ENCODE measurements at places on chromosomes 11 and 22. TPM values are rescaled to one million over a fixed set of nuclear protein-coding genes. Genes with fewer than 3 reads are reported as not detected.

GRCh38 chr11:11558396-11558795 lies 63.4 kb downstream of the GALNT18 start:
- DNase-seq = no peak

- DNase-seq = no peak
Observed at GRCh38 chr11:20160425-20161229, at the start of gene DBX1. TSS of gene DBX1 (minus strand) at chr11:20160475. CDS start at chr11:20160324, 151 bp downstream.

DNA sequence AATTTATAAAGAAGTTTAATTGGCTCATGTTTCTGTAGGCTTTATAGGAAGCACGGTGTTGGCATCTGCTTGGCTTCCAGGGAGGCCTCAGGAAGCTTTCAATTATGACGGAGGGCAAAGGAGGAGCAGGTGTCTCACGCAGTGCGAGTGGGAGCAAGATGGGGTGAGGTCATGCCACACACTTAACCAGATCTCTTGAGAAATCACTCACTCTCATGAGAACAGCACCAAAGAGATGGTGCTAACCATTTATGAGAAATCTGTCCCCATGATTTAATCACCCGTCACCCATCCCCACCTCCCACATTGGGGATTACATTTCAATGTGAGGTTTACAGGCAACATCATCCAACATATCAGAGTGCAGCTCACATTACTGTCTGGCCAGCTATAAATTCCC lies 103.5 kb downstream of the ARHGAP8 start:
- no peak for DNase-seq

The OR10V1 gene
- not detected for total RNA-seq

DNA sequence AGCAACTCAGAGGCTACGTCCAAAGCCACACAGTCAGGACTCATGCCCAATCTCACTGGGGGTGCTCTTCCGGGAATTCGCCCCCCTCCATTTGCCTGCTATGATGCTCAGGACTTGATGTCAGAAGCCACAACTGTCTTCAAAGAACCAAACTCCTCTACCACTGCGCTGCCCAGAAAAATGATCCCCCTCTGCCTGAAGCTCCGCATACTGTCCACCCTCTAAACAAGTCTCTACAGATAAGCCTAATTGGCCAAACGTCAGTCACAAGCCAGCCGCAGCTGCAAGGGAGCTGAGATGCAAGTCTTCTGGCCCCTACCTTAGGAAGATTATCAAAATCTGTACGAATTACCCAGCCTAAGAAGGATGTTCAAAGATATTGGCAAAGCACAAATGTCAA lies 294.6 kb downstream of the BUD13 start:
- no peak for DNase-seq

DNA sequence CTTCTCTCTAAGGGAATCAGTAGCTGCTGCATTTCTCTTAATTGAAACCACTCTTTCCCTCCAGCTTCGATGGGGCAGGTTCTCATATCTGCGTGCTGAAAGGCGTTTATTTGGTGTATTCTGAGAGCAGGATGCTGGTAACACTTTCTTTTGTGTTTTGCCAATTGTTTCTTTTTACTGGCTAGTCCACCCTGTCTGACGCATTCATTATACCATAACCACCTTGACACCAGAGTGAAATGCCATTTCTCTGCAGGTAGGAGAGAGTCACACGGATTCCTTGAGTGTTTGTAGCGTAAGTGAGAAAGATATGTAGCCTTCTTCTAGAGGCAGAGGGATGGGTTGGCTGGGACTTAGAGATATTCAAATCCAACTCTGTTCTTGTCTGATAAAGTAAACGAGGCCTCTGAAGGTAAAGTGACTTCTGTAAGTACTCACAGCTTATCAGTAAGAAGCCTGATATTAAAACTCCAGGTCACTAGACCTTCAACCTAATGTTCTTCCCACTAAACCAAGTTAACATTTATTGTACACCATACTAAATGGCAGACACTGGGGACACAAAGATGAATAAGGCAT lies 21.4 kb downstream of the CD44 start:
- peak; percentile 39 for DNase-seq

The MAPK8IP2 gene
- 0.11 TPM for total RNA-seq

DNA sequence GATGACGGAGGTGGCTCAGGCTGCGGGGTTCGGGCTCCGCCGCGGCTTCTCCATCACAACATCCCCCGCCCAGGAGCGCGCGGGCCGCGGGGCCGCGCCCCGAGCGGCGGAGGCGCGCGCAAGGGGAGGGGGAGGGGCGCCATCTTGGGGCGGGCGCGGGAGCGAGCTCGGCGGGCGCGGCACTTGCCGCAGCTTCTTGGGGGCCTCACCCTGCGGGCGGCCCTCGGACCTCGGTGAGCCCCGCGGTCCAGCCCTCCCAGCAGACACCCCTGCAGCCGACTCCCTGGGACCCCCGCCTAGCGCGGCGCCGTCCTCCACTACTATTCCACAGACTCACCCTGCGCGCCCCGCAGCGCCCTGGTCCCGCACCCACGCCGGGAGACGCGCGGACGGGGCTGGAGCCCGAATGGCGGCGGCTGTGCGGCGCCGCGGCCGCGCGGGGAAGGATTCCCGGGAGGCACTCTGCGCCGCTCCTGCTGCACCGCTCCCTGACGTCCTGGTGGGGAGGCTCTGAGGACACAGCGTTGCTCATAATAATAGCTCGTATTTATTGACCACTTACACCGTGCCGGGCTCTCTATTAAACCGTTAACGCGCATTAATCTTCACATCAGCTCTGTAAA lies at the start of gene APBB1:
Gene APBB1, minus strand, starts transcription at position 86 of the 623 bp plus-strand sequence. CDS start 7,747 bp downstream, outside the sequence.
- peak; percentile 69 for DNase-seq

DNA sequence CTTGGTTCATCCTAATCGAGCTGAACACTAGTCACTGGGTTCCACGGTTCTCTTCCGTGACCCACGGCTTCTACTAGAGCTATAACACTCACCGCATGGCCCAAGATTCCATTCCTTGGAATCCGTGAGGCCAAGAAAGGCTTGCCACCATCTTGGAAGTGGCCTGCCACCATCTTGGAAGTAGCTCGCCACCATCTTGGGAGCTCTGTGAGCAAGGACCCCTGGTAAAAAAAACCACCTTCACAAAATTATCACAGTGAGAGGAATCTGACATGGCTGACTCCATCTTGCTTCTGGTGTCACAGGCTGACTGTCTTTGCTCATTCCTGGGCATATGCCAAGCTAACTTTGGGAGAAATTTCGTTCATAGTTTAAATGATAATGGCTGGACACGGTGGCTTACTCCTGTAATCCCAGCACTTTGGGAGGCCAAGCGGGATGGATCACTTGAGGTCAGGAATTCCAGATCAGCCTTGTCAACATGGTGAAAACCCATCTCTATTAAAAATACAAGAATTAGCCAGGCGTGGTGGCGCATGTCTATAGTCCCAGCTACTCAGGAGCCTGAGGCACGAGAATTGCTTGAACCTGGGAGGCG lies 18.9 kb upstream of the KCTD14 start:
- no peak for DNase-seq

DNA sequence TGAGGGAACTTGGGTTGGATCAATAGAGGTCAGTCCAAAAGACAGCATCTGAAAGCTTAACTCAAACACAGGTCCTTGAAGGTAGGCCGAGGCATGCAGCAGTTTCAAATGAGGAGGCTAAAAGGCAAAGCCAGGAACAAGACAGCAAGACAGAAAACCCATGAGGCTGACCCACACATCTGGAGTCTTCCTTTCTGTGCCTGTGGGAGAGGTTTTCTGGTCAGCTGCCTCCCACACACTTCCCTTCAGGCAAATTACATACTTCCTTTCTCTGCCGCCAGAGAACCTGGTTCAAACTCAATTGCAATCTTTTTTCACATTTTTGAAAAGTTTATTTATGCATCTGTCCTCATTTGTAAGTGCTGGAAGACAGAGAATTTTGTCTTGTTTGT lies 29.8 kb upstream of the CRTAM start:
- peak; percentile 56 for DNase-seq

- no peak for DNase-seq
Observed at GRCh38 chr11:1444823-1445422, 41.7 kb downstream of the MOB2 start.
